ENCODE measurements at places on chromosomes 1 and 21. TPM values are rescaled to one million over a fixed set of nuclear protein-coding genes. Genes with fewer than 3 reads are reported as not detected.

DNA sequence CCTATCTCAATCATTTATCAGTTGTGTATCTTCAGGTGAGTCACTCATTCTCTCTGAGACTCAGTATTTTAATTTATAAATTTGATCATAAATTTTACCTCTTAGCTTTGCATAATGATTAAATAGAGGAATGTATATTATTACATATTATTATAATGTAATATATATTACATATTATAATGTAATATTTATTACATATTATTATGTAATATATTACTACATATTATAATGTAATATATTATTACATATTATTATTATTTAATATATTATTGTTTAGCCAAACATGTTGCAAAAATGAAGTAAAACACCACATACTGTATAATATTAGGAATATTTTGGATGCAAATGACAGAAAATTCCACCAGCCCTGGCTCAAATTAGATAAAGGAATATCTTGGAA lies 104.7 kb upstream of the NFIA start:
- no peak for DNase-seq
- no peak overlapping the region for H3K4me3 ChIP-seq
- no peak overlapping the region for H3K27ac ChIP-seq
- no peaks in the 10 kb centered on the region for H3K27me3 ChIP-seq
- no peaks in the 10 kb centered on the region for H3K36me3 ChIP-seq
- peaks cover 55% of the 10 kb centered on the region for H3K4me1 ChIP-seq

- peaks cover 19% of the 10 kb centered on the region for H3K4me1 ChIP-seq
- H3K27ac ChIP-seq = no peak overlapping the region
- no peak overlapping the region for H3K4me3 ChIP-seq
- H3K27me3 ChIP-seq = peaks cover 2% of the 10 kb centered on the region
- no peak for DNase-seq
- peaks cover under 1% of the 10 kb centered on the region for H3K36me3 ChIP-seq
Observed at GRCh38 chr21:32046191-32046590, 173.4 kb downstream of the HUNK start.

GRCh38 chr1:198577444-198577843 lies 37.0 kb upstream of the ATP6V1G3 start:
- H3K27ac ChIP-seq = no peak overlapping the region
- no peak overlapping the region for H3K4me3 ChIP-seq
- no peaks in the 10 kb centered on the region for H3K4me1 ChIP-seq
- no peaks in the 10 kb centered on the region for H3K27me3 ChIP-seq
- H3K36me3 ChIP-seq = peaks cover 8% of the 10 kb centered on the region
- DNase-seq = no peak

- no peak overlapping the region for H3K4me3 ChIP-seq
- peak overlapping the region; percentile 95 for H3K27ac ChIP-seq
- peaks cover 28% of the 10 kb centered on the region for H3K4me1 ChIP-seq
- H3K36me3 ChIP-seq = no peaks in the 10 kb centered on the region
- no peak for DNase-seq
- no peaks in the 10 kb centered on the region for H3K27me3 ChIP-seq
Observed at GRCh38 chr1:24102961-24103360, 9.0 kb downstream of the MYOM3 start.

DNA sequence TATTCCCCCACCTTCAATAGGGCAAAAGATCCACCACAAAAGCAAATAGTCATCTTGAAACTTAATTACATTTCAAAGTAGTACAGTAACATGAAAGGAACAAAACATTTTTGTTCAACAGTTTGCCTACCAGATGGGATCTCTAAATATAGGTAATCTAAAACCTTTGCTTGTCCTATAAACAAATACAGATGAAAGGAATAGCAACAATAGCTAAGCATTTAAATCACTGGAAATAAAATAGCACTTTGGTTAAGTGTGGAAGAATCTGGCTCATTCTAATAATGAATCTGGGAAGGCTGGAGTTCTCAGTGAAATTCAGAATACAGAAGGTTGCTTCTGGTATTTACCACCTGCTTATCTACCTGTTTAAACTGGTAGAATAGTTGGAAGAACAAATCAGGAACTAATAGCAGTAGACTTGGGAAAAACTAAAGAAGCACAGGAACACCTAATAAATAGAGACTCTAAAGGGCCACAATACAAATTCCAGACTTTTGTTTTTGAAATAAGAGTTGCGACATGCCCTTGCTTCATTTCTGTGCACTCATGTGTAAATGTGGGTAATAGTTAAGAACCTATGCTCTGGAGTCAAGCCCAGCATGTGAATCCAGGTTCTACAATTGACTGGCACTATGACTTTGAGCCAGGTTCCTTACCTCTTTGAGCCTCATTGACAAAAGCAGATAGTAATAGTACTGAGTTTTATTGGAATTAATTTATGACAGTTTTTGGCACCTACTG lies 2.3 kb upstream of the LYPLAL1 start:
- H3K4me3 ChIP-seq = no peak overlapping the region
- H3K27ac ChIP-seq = no peak overlapping the region
- H3K27me3 ChIP-seq = no peaks in the 10 kb centered on the region
- H3K36me3 ChIP-seq = no peaks in the 10 kb centered on the region
- peaks cover 26% of the 10 kb centered on the region for H3K4me1 ChIP-seq

DNA sequence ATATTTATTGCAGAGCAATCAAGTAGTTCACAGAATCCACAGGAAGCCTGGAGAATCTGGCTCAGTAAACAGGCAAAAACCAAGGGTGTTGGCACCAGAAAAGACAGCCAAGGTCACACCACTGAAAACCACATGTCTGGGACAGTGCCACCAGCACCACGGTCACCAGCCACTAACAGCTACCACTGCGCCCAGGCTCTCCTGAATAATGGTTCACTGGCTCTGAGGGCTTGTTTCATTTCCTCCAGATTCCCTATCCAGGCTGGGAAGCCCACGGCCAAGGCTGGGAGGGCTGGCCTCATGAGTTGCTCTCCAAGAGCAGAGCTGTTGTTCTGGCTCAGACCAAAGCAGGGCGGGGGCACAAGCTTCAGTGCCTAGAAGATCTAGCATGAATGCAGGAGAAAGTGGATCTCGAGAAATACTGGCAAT lies 54.5 kb upstream of the PTGFRN start:
- H3K27me3 ChIP-seq = no peaks in the 10 kb centered on the region
- no peak overlapping the region for H3K4me3 ChIP-seq
- peaks cover 53% of the 10 kb centered on the region for H3K4me1 ChIP-seq

GRCh38 chr1:70583522-70583921 lies 172.5 kb downstream of the CTH start:
- no peak overlapping the region for H3K4me3 ChIP-seq
- H3K4me1 ChIP-seq = peaks cover 15% of the 10 kb centered on the region
- H3K27me3 ChIP-seq = no peaks in the 10 kb centered on the region
- H3K27ac ChIP-seq = no peak overlapping the region
- H3K36me3 ChIP-seq = no peaks in the 10 kb centered on the region
- no peak for DNase-seq

NUDT4B gene
- total RNA-seq = not detected

CLCA1 gene
- total RNA-seq = not detected

Data from mesothelial cell of epicardium (in vitro differentiated cells).